Left renal pelvis (tissue), 4 donors: ENCODE measurements at places on chromosomes 6 and 20. TPM values are rescaled to one million over a fixed set of nuclear protein-coding genes. Genes with fewer than 3 reads are reported as not detected.

Gene SH3BGRL2
- polyA plus RNA-seq, result 35.0 TPM

Gene C6orf141
- polyA plus RNA-seq, result 0.33 TPM

DNA sequence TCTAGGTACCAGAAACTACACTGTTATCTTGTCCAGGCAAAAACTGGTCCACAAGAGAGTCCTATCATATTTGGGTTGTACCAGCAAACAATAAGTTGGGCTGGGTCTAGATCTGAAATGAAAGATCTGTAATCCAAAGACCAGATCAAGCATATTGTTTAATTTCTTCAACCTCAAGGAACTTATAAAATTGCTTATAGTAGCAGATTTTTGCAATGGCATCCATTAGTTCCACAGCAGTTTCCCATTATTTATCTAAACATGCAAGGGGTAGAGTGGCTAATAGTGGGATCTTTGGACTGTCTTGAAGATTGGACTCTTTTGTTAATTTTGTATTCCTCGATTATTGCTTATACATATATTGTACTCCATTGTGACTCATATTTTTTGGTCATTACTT is 40.5 kb upstream of the SNAP25 start:
- no peak for DNase-seq

- DNase-seq, result no peak
These were observed 36.5 kb upstream of the HLA-G start for GRCh38 chr6:29791162-29791561.

GRCh38 chr20:273884-274283 is 16.4 kb downstream of the DEFB132 start:
- no peak for DNase-seq

GRCh38 chr6:154457046-154457713 is 53.3 kb downstream of the CNKSR3 start:
- DNase-seq, result no peak

GRCh38 chr6:148814082-148814790 is 67.4 kb downstream of the UST start:
- DNase-seq, result no peak
